ENCODE measurements at places on chromosomes 2 and 18.

- DNase-seq: no peak
Measured at GRCh38 chr2:193382583-193382982, 1187.8 kb upstream of the TMEFF2 start.

- no peak for DNase-seq
Measured at GRCh38 chr2:199819746-199820145, 31.2 kb downstream of the FTCDNL1 start.

DNA sequence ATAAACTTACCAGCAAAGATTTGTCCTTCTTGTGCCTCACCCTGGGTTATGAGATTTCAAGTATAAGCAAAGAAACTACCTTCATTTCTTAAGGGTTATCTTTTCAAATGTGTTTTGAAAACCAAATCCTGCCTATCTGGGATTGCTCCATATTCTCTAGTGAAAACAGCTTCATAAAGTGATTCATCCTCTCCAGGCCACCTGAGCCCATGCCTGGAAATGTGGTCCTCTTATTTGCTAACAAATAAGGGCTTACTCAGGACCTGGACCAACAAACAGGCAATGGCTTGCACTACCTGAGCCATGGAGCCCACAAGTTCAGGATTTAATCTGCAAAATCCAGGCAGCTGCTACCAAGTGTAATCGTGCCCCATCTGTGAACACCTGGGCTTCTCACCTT is 234.4 kb upstream of the RBBP8 start:
- no peak for DNase-seq

DNA sequence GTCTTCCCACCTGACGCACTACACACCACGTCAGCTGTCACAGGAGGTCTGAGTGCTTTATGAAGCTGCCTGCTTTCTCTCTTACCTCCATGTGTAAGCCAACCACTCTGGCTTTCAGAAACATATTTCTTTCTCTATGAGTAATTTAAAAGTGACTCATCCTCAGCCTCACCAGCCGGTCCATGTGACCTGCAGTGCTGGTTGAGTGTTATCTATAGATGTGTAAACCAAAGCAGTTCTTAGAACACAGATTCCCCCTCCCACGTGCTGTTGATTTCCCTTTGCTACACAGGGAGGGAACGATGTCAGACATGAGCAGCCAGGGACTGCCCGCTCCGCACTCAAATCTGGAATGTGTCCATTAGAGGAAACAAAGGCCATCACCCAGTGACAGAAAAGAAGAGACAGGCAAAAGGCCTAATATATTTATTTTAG is 157.8 kb downstream of the BCL2 start:
- DNase-seq: peak; percentile 73

GRCh38 chr2:64860276-64860885 is 128.8 kb upstream of the SLC1A4 start:
- DNase-seq: peak; percentile 61

Measured in GM10248 (cell line).